Naive B cell (primary cell): ENCODE measurements at places on chromosomes 13 and 19. TPM values are rescaled to one million over a fixed set of nuclear protein-coding genes. Genes with fewer than 3 reads are reported as not detected.

The IRGC gene
- not detected for polyA plus RNA-seq

The MEGF8 gene
- polyA plus RNA-seq = 0.70 TPM

The NFKBIB gene
- 12.2 TPM for polyA plus RNA-seq

The GTPBP3 gene
- polyA plus RNA-seq = 5.6 TPM

The IGFL1 gene
- not detected for polyA plus RNA-seq

The AP1M1 gene
- polyA plus RNA-seq = 123 TPM

The RPL18A gene
- 5,897 TPM for polyA plus RNA-seq

The FZR1 gene
- 20.0 TPM for polyA plus RNA-seq

The SLC25A41 gene
- polyA plus RNA-seq = not detected

The SLITRK6 gene
- not detected for polyA plus RNA-seq

The CYP2A7 gene
- polyA plus RNA-seq = not detected

The SYT5 gene
- polyA plus RNA-seq = 1.8 TPM

The MRPL54 gene
- 186 TPM for polyA plus RNA-seq

The SCEL gene
- not detected for polyA plus RNA-seq

The NLRP5 gene
- polyA plus RNA-seq = not detected
